ENCODE measurements at places on chromosomes 5 and 9.

GRCh38 chr9:99516657-99517049, 294.6 kb downstream of the SEC61B start:
- peak; percentile 26 for DNase-seq

GRCh38 chr5:132438917-132439316, 51.7 kb downstream of the IRF1 start:
- no peak for DNase-seq

- DNase-seq, result no peak
Observed at GRCh38 chr5:163821142-163821541, 315.7 kb downstream of the MAT2B start.

- DNase-seq, result no peak
Observed at GRCh38 chr9:135848341-135849047, 58.9 kb downstream of the CAMSAP1 start.

GRCh38 chr5:160547061-160547460, 125.4 kb downstream of the PTTG1 start:
- no peak for DNase-seq

GRCh38 chr5:134083517-134083916, 31.0 kb upstream of the TCF7 start:
- no peak for DNase-seq

GRCh38 chr9:27929841-27930240, 356.6 kb upstream of the C9orf72 start:
- DNase-seq, result no peak

DNA sequence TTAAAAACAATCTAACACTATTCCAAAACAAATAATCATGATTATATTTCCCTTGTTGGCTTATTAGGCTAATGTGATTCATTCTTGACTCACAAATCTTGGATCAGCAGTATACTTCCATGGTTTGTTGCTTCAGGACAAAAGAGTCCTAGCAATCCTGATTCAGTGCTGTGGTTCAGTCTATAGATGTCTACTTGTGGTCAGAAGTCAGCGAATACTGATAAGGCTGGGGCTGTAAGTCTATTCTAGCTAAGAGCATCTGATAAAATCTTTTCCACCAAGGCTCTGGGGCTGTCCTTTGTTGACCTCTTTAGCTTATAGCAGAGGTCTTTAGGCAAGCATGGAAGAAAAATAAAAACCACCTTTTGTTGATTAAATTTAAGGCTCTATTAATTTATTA, 4.4 kb upstream of the SMIM3 start:
- DNase-seq, result no peak

DNA sequence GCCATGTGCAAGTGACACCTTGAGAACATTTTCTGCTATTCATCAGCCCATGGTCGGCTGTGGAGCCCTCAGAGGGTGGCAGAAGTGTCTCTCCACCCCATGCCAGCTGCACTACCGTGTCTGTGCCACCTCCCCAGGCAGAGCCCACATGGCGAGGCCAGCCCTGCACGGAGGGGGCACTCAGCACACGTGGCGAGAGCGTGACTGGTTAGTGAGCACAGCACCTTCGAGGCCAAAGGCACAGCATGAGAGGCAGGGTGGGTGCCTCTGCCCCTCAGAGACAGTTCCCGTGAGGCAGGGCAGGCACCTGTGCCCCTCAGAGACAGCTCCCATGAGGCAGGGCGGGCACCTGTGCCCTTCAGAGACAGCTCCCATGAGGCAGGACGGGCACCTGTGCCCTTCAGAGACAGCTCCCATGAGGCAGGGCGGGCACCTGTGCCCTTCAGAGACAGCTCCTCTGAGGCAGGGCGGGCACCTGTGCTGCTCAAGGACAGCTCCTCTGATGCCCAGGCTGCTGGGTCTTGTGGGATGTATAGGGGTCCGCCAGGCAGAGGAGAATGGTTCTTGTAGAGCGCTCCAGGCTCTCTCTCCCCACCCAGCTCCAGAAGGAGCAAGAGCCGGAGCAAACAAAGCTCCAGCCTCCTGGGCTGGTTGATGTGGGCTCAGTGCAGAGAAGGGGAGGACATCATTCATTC, 179.8 kb upstream of the PPP1R26 start:
- no peak for DNase-seq

- no peak for DNase-seq
Observed at GRCh38 chr9:78963911-78964310, 607.9 kb upstream of the TLE4 start.

DNA sequence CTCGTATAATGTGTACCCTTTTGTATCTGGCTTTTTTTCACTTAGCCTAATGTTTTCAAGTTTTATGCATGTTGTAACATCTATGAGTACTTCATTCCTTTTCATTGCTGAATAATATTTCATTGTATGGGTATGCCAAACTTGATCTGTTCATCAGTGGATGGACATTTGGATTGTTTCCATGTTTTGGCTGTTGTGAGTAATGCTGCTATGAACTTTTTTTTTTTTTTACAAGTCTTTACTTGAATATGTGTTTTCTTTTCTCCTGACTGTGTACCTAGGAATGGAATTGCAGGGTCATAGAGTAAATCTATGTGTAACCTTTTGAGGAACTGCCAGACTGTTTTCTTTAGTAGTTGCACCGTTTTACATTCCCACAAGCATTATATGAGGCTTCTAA, 52.4 kb downstream of the MTREX start:
- no peak for DNase-seq

GRCh38 chr5:77012601-77013000, 17.6 kb upstream of the AGGF1 start:
- DNase-seq, result no peak

GRCh38 chr5:131462454-131462853, 172.6 kb downstream of the RAPGEF6 start:
- no peak for DNase-seq

- DNase-seq, result no peak
Observed at GRCh38 chr9:95284162-95285080, 33.1 kb downstream of the FANCC start.

GRCh38 chr9:32350682-32351081, 33.8 kb upstream of the ACO1 start:
- DNase-seq, result no peak

DNA sequence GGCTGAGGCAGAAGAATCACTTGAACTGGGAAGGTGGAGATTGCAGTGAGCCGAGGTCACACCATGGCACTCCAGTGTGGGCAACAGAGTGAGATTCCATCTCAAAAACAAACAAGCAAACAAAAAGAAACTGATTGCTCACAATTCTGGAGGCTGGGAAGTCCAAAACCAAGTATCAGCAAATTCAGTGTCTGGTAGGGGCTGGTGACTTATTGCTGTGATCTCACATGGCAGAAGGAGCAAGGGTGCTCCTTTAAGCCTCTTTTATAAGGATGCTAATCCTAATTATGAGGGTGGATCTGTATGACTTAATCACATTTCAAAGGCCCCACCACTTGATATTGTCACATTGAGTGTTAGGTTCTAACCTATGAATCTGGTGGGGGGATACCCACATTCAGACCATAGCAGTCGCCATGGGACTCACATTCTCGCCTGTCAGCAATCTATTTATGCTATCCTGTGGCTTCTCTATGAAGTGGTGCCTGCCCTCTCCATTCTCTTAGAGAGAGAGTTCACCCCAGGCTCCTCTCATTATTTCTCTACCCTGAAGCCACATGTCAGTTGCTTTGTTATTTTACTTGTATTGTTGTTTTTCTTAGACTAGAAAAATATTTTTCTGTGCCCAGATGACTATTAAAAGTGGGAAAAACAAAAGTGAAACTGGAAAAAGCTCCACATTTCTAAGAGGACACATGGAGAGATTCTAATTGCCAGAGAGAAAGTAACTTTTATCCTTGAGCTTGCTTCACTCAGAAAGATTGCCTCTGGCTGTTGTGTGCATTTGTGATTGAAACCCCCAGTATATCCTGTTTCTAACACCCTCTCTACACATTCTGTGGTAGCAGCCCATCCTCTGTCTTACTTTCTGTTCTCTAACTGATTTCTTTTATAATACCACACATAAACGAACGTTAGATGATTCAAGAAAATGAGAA, 18.8 kb upstream of the PRLR start:
- DNase-seq, result no peak

DNA sequence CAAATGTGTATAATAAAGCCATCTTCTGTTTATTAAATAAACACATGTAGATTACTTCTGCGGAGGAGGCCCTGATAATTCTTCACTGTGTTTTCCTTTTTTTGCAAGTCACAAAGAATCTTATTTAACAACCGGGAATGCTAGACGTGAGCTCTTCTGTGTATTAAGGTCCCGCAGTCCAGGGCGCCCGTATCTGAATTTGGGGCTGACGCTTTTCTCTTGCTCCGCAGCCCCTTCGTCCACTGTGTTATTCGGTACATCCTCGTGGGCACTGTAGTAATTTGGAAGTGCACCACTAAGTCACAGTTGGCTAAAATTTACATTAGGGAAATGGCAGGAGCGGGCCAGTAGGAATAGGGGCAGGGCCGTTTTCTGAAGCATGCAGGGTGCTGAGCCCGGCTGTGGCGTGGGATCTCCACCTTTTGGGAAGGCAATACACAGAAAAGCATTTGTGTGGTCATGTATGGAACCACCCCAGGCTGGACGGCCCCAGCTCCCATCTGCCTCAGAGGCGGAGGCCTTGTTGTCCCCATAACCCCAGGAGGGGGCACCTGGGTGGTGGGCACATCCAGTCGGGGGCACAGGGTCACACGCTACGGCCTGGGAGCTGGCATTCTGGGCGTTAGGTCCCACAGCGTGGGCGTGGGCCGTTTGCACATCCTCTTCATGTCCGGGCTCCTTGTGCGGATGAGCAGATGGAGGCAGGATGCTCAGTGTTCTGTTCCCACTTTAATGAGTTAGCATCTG, 258.7 kb upstream of the IRX4 start:
- DNase-seq, result no peak

GRCh38 chr5:100694100-100694499, 158.9 kb downstream of the FAM174A start:
- DNase-seq, result no peak

- no peak for DNase-seq
Observed at GRCh38 chr9:130295431-130295830, 29.9 kb downstream of the HMCN2 start.

DNA sequence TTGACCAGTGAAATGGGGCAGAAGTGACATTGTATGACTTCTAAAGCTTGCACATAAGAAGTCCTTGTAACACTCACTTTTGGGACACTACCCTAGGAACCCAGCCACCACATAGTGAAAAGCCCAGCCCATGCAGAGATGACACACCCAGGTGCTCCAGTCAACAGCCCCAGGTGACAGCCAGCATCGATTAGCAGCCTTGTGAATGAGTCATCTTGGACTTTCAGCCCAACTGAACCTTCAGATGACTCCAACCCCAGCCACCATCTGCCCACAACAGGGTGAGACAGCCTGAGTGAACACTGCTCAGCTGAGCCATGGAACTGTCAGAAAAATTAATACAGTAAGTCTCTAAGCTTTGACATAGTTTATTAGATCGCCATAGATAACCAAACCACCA, 458.6 kb downstream of the ZSWIM6 start:
- DNase-seq, result no peak

- no peak for DNase-seq
Observed at GRCh38 chr5:173567548-173567947, 48.9 kb downstream of the BOD1 start.

DNA sequence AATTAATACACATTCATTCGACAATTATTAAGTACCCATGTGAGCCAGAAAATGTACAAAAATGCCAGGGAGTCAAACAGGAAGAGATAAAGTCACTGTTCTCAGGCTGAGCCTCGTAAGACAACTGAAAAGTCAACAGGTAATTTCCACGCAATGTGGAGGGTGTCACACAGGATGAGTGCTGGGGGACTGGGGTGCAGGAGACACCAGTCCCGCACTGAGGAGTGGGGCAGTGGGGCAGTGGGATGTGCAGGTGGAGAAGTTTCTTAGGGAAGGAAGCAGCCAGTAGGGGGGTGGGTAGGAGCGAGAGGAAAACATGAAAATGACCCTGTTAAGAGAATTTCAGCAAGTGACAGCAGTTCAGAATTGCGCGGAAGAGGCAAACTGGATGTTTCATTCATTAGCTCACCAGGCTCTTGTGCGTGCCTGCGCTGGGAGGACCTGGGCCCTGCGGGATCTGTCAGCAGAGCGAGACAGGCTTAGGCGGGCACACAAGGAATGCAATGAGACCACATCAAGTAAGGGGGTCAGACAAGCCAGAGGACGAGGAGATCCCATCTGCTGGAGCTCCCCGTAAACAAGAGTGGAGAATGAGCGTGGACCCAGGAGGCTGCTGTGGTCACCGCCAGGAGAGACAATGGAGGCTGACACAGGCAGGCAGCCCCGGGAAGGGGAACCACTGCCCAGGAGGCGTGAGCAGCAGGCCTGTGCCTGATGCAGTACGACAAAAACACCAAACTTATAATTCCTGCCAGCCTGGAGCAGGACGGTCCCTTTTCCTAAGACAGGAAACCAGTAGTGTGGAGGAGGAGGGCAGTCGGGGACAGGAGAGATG, 21.0 kb downstream of the CAMSAP1 start:
- no peak for DNase-seq

DNA sequence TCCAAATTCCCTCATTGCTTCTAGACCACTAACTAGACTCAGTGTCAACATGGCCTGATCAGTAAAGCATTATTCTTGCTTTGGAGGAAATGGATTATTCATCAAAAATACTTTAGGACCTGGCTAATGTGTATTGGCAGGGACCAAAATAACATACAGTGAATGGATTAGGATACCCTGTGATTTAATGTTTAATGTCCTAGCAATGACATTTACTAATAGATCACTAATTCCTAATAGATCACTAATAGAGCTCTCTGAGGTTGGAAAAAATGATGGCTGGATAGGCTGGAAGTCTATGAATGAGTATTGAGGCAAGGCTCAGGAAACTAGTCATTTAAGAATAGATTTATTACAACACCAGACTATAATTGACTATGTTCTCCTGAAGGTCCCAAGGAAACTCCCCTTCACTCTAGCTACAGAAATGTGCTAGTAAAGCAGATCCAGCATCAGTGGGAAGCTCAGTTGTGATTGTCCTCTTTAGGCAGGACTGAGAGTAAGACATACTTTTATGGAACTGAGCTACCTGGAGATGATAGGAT, 46.1 kb upstream of the CHSY3 start:
- no peak for DNase-seq

DNA sequence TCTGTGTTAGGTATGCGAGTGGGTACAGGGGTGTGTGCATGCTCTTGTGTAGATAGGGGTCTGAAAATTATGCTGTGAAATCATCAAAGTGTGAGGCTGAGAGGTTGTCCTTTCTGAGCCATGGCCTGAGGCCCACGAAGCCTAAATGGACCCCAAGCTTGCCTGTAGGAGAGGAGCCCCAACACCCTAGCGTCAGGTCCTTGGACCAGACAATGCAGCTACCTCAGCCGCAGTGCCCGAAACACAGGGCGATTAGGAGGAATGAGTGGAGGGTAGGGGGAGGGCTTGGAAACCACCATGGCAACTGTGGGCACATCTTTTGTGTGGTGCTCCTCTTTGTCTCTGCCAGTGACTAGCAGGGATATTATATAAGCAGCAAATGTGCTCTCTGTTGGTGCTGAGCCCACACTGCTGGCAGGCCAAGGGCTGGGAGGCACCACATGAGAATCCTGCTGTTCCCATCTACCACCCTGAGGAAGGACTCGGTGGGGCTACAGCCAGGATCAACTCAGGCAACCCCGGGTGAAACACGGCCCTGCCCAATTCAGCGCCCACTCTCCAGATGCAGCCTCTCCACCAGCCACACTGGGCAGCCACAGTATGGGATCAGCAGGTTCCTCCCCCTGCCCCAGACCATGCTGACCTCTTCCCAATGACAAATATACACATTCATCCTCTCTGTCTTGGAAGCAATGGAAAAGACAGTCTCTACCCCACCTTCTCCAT, 84.6 kb upstream of the FSTL4 start:
- DNase-seq, result no peak

GRCh38 chr5:139388198-139388821, 1.4 kb downstream of the MZB1 start:
- DNase-seq, result peak; percentile 66
